ENCODE measurements at places on chromosomes 5 and 9.

GRCh38 chr9:71001780-71002386, 119.5 kb downstream of the TRPM3 start:
- DNase-seq: no peak

GRCh38 chr9:80605129-80605528, 1033.4 kb downstream of the TLE4 start:
- DNase-seq: no peak

DNA sequence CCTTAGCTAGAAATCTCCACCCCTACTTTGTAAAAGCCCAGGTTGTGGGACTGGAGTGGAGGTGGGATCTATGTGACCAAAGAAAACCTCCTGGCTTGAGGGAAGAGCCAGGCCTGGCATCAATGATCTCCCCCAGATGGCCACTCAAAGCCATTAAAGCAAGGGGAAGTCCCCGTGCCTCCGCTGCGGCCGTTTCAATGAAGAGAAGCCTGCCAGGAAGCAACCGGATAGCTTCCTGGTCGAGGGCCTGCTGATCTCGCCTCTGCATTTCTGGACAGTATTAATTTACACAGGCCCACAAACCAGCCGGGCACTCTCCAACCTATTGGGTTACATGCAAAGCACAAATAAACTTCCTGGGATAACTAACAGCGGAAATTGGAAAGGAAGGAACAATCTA, 160.5 kb upstream of the MSX2 start:
- no peak for DNase-seq

- no peak for DNase-seq
Measured at GRCh38 chr9:4680750-4681149, 1.4 kb downstream of the CDC37L1 start.

GRCh38 chr5:101955891-101956290, 340.2 kb downstream of the SLCO4C1 start:
- DNase-seq: no peak

All from nucleus accumbens (tissue), 56 donors.